Central memory CD4-positive, alpha-beta T cell (primary cell): ENCODE measurements at places on chromosomes 4 and X.

DNA sequence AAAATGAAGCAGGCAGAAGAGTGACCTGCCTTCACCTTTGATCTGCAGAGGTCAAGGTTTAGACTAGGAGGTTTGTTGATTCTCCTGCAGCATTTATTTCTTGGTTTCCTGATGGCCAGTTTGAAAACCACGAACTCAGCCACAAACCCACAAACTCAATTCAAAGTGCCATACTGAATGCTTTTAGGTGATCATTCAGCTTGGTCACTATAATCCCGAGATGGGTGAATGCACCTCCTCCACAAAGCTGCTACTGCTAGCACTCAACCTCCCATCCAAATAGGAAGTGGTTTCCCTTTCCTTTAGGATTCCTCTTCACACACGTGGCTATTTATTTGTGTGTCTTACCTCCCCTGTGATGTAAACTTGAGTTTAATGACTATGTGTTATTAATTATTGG is 225.2 kb downstream of the MID1 start:
- DNase-seq: no peak

GRCh38 chr4:181855307-181855706 is 387.9 kb upstream of the TENM3 start:
- no peak for DNase-seq

DNA sequence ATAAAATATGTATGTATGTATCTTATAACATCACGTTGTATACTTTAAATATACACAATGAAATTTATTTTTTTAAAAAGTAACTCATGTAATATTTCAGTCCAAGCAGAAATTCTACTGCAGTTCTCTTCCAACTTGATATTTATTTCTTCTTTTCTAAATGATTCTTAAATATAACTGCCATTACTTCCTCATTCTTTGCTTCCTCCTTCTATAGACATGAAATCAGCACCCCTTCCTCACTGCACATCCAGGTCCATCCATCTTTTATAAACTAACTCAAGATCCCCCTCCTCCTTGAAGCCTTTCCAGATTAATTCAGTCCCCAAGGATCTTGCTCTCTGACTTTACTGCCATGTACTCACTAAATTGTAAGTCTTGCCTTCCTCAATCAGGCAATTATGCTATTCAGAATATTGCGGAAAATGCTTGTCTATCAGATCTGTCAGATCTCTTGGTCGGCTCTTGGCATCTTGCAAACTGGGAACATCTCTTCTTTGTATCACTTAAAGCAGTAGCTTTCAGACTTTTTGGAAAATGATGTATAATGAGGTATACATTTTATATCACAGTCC is 3.7 kb downstream of the GPRIN3 start:
- DNase-seq: no peak

DNA sequence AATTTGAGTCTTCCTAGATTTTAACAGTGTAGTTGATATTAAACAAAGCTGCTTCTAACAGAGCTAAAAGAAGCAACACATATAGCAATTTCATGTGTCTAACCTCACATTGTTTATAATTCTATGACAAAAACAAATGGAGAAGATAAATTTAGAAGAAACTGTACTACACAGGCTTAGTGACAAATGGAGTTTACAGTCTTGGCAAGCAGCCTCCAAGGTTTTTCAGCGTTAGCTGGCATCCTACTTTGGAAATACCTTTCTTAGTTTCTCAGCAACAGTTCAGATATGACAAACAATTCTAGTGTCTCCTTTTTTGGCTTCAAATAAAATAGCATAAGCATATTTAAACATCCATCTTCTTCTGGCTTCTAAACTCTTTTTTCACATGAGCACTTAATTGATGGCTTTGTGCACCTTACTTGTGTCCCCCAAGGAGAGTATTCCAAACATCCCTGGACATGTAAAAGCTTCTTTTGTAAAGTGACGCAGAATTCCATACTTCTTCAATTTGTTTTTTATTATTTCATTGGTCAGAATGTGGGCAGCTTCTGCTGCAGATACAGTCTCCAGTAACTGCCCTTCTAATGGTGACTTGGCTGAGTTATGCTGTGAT is 249.8 kb downstream of the ANTXR2 start:
- DNase-seq: no peak

DNA sequence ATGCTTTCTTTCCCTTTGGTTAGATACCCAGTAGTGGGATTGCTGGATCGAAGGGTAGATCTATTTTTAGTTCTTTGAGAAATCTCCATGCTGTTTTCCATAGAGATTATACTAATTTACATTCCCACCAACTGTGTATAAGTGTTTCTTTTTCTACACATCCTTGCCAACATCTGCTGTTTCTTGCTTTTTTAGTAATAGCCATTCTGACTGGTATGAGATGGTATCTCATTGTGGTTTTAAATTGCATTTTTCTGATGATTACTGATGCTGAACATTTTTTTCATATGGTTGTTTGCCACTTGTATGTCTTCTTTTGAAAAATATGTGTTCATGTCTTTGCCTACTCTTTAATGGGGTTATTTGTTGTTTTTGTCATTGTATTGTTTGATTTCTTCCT is 6.6 kb upstream of the AGA start:
- no peak for DNase-seq

- no peak for DNase-seq
Observed at GRCh38 chrX:3627594-3627993, 85.9 kb downstream of the PRKX start.

GRCh38 chr4:14871676-14872430 is 130.4 kb upstream of the CPEB2 start:
- no peak for DNase-seq

DNA sequence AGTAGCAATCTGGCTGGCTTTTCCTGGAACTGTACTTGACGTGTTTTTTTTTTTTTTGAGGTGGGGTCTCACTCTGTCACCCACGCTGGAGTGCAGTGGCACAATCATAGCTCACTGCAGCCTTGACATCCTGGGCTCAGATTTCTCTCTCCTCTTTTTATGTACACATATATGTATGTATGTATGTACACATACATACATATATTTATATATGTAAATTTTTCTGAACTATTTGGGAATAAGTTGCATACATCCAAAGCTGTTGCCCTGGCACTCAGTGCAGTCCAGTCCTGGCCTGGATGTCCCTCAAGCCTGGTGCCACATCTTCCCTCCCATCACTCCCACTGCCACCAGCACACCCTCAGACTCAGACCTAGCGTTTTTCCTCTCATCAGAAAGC is 89.0 kb upstream of the SHISA3 start:
- DNase-seq: no peak

DNA sequence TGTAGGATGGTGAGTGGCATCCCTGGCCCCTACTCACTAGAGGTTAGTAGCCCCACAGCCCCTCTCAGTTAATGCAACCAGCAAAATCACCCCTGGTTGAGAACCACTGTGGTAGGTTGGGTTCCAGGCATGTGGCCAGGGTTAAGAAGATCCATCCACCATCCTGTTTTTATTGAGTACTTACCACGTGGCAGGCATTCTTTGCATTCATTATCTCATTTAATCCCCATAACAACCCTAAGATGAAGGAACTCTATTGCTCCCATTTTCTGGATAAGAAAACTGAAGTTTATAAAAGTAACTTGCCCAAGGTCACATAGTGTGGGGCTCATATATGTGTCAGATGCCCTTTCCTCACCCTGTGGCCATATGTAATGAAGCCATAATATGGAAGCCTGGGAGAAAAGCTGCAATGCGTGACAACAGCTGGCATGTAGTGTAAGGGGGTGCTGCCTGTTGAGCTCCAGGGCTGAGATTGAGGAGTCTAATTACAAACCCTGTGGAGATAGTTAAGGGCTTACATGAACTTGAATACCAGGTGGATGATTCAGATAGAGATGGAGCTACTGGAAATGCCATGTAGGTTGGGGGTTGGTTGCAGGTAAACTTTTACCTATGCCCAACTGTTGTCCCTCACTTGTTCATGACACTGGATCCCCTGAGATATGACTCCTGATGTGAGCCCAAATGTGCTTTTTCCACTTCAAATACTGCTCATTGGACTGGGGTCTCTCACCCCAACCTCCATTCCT is 100.2 kb upstream of the PGRMC2 start:
- no peak for DNase-seq

DNA sequence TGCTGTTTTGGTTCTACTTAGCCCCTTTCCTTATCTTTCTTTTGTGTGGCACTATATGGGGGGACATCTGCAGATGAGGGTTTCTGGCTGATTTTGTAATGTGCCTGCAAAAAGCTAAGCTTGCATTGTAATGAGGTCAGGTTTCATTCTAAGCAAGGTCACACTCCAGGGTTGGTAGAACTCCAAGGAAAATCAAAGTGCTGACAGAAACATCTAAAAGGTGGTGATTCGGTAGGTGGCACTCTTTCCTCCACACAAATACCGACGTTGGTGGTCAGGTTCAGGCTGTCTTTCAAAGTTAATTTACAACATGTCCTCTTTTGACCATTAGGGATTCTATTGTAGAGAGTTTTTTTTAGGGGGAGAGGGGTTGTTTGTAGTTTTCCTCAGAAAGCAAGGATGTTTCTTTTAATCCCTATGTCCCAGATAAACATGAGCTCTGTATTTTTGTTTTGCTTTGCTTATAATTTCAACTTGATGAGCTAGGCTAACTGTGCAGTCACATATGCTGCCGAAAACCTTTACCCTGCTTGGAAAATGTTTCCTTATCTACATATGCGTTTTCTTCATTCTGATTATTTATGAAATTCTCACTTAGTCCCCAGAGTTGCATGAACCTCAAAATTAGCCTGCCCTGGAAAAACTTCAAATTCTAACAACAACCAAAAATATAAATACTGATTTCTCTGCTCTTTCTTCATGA is 434.2 kb downstream of the PPARGC1A start:
- no peak for DNase-seq
